ENCODE measurements at places on chromosomes 11 and 22.

GRCh38 chr11:97880209-97880608, 1140.5 kb upstream of the CNTN5 start:
- no peak for DNase-seq

- no peak for DNase-seq
Measured at GRCh38 chr11:128152796-128153696, 434.3 kb downstream of the ETS1 start.

DNA sequence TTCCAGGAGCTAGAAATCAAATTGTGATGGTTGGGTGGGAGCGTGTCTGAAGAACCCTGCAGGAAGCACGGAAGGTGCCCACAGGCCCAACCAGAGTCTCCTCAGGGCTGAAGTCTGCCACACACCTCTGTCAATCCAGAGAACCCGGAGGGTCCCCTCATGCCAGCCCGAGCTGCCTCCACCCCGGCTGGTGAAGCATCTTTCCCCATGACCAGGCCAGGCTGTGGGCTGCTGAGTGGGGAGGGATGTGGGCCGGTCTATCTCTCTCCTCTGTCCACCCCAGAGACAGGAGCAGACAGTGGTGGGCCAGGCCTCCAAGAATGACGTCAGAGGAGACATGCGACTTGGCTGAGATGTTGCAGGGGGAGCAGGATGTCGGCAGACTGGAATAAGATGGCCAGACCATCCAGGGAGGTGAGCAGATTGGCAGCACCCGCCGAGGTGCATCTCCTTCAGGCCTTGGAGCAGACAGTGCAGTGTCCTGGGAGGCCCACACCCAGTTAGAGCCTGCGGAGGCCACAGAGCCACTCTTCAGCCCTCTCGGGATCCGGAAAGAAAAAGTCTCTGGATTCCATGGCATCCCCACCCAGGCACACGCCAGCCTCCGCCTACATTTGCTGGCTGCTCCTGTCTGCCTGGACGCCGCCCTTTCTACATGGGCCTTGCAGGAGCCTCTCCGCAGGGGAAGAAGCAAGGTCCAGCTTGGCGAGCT, 1524.9 kb downstream of the BRD1 start:
- no peak for DNase-seq

GRCh38 chr11:70111269-70112016, 33.3 kb downstream of the ANO1 start:
- DNase-seq, result peak; percentile 97

DNA sequence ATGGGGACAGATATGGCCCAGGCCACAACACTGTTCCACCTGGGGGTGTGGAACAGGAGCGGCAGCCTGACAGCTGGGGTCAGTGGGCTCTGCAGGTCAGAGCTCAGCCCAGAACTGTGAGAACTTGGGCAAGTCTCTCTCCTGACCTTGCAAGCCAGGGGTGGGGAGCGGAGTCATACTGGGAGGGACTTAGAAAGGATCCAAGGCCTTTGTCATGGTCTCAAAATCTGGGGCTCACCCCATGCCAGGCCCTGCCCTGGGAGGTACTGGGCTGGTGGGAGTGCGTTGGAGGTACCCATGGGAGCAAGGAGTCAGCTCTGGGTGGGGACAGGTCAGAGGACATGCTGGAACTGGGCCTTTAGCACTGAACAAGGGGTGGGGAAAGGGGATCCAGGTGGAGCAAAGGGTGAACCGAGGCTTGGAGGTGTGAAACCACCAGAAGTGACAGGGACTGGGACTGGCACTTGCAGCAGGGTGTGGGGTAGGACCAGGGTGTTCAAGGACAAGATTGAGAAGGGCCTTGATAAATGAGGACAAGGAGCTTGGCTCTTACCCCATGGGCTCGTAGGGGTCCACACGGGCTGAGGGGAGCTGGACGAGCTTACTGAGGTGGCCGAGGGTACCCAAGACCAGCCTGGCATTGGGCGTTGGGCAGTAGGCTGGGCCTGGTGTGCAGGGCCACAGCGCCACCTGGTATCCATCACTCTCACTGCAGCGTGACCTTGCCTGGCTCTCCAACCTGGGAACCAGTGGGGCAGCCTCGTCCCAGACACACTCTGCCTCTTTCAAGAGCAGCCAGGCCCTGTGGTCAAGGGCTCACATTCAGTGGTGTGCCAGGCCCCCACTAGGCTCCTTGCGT, 7.4 kb upstream of the PMM1 start:
- DNase-seq, result peak; percentile 27

DNA sequence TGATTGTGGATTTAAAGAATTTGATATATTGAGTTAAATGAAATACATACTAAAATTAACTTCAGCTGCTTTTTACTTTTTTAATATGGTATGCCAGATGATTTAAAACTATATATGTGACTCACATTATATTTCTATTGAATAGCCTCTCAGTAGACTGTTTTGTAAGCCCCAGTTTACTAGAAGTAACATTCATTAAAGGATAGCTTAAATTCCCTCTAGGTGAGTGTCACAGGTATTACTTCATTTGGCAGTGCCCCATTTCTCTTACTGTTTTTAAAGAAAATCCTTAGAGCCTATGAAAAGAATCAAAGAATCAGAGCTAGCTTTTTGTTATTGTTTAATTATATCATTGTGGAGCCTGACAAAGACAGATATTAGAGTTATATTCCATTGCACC, 48.6 kb downstream of the ZC3H12C start:
- DNase-seq, result no peak

DNA sequence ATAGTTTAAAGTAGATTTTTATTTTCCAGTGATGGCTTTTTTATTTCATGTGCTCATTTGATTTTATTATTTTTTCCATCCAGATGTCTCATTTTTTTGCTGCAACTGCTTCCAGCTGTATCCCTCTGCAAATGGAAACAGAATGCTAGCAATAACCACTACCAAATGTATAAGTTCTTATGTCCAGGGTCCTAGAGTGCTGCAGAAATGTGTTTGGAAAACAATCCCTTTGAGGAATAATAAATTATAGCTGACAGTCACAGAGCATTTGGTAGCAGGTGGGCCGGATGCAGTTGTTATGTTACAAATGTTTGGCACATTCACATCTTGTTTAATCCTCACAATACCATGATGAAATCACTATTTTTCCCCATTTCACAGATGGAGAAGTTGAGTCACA, 300.7 kb upstream of the PDGFD start:
- no peak for DNase-seq

DNA sequence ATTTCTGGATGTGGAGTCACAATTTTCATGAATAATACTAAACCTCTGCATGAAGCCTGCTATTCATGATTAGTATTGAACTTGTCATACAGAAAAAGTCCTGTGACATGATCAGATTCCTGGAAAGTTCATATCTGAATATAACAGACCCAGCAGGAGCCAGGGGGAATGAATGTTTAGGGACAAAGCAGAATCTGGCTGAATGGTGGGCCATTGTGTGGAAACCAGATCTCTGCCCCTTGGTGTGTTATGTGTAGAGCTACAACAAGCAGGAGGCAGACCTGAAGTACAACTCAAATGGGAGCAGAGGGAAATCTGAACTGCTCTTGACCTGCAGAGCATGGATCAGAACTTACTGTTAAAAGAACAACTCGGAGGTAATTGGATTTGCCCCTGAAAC, 30.3 kb downstream of the KREMEN1 start:
- DNase-seq, result no peak

DNA sequence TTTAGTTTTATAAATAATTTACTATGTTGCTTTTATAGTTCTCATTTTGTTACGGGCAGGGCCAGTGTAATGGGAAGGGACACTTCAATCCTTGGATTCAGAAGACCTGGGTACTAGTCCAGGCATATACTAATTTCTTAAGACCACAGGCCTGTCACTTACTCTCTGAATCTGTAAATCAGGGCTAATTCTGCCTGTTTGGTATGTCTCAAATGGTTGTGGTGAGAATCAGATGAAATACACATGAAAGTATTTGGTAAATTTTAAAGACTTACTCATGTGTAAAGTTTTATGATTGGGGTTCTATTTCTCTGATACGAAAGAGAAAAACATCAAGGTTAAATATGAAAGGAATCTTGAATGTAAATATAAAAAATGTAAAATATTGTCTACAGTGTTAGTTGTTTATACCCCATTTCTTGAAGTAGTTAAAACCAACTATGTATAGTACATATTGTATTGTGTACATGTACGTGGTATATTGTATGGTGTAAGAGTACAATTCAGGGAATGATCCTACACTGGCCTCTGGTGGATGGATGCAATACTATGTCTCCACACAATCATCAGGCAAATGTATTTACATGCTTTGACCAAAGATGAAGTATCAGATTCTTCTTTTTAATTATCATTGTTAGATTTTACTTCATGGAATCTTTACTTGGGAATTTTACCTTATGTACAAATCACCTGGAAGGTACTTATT, 24.5 kb upstream of the RAG2 start:
- peak; percentile 53 for DNase-seq

- peak; percentile 89 for DNase-seq
Measured at GRCh38 chr22:36644333-36644757, 59.2 kb downstream of the CACNG2 start.

DNA sequence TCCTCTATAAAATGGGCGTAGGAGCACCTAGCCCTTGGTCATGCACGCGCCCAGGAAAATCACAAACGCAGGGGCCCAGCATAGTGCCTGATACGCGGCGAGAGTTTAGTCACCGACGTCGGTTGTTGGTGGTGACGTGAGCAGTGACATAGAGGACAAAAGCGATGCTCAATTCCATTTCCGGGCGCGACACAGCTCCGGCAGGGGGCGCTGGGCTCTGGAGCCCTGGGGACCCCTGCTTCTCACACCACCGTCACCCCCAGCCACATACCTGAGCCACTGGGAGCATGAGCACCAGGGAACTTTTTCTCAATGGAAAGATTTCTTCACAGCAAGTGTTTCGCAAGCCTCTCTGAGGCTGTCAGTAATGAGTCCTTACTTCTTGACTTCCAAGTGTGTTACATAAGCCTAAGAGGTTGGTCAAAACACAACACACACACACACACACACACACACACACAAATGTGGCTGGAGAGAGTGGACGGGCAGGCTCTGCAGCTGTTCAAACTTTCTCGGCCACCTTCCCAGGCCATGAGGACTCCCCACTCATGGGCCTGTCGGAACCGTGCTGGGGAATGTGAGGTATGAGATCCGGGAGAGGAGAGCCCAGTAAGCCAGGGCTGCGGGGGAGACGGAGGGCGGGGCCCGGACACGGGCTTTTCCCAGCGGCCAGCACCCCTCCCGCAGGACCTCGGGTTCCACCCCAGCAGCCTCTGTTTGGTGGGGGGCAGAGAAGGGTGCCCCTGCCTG, 36.9 kb upstream of the LINC01488 start:
- DNase-seq, result peak; percentile 75

DNA sequence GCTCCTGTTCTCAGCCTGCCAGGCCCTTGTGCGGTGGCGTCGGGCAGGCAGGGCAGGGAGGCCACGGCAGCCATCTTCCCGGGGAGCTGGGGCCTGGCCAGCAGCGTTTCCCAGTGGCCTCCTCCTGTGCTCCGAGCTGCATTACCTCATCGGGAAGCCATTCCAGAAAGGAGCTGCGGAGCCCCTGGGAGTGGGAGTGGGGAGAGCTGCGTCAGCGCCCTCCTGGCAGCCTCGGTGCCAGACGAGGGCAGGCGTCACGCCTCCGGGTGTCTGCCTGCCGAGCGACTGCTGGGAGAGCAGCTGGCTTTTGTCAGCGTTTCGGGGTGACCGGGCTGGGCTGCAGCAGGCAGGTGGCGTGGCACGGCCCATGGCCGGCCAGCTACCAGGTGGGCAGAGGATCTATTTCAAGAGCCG, 30.9 kb upstream of the WNT7B start:
- DNase-seq, result peak; percentile 74

- DNase-seq, result no peak
Measured at GRCh38 chr22:23119494-23120414, 22.0 kb downstream of the RSPH14 start.

GRCh38 chr11:110951037-110951949, 239.1 kb upstream of the ARHGAP20 start:
- DNase-seq, result no peak

DNA sequence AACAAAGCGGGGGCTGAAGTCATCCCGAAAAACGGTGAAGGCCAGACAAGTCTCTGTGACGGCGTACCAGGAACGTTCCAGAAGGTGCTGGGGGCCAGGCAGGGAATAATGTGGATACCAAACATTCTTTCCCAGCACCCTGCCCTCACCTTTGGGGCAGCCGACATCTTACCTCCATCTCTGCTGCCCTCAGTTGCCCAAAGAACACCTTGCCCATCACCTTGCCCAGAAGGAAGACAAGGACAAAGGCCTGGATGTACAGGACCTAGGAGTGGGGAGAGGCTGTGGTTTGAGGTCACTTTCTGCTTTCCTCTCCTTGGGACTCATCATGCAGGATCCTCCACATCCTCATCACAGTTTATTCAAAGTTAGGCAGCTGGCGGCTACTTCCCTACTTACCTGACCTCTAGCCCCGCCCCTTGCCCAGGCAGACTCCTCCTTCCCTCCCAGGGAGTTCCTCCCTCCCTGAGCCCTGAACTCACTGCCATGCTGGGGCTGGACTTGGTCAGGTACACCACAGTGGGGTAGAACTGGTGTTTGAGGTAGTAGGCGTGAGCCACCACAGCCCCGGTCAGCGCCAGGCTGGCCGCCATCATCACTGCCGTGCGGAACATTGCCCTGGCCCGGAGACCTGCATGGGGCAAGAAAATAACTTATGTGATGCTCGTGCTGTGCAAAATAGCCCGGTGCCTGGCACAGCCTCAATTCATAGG, 1.2 kb downstream of the SYVN1 start:
- no peak for DNase-seq

- DNase-seq, result peak; percentile 74
Measured at GRCh38 chr11:109547356-109548027, 125.5 kb downstream of the C11orf87 start.

- peak; percentile 60 for DNase-seq
Measured at GRCh38 chr11:119175493-119176077, 7.1 kb downstream of the NLRX1 start.

DNA sequence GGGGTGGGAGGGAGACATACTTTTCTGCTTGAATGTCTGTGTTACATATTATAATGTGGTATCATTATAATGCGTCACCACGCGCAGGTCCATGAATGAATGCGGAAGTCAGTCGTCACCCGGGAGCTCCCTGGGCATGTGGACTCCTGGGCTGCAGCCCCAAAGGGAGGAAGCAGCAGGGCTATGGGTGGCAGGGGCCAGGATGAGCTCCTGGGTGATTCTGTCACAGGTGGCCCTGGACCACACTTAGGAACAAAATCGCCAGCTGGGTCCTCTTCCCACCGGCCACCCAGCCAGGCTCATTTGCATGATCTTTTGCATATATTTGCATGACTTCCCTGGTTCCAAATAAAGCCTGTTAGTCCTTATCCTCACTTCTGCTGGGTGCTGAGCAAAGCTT, 51.2 kb downstream of the KCNJ4 start:
- no peak for DNase-seq

- peak; percentile 15 for DNase-seq
Measured at GRCh38 chr11:114080219-114080618, 20.7 kb downstream of the ZBTB16 start.
